ENCODE measurements at places on chromosomes 7 and 10.

GRCh38 chr7:30843741-30844482 lies 67.7 kb upstream of the AQP1 start:
- no peak for DNase-seq

DNA sequence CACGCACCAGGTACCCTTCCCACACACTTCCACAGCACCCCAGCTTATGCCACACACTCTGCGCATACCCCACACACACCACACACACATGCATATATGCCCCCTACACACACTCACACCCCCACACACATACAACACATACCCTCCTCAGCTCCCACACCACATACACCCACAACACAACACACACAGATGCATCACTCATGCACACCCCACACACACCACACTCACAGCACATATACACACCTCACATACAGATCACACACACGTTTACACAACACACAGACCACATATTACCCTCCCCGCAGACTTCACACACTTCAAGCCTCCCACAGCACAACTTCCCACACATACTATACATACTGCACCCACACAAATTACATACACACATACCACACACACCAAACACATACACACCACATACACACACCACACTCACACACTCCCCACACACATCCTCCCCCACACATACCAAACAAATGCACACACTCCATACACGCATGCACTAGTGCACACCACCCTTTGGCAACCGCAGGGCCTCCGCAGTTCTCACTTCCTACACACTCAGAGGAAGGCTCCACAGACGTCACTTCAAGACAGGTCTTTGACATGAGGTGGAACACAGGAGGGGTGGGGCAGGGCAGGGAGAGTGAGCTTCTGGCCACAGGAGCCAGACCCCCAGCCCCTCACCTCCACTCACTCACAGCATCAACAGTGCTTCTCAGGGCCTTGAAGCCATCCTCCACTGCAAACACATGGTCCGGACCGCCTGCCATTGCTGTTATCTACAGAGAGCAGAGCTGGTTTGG lies 18.5 kb upstream of the ANTXRL start:
- no peak for DNase-seq

- no peak for DNase-seq
These were observed 103.2 kb upstream of the TMEM106B start for GRCh38 chr7:12107841-12108254.

GRCh38 chr10:76902949-76903348 lies 734.7 kb downstream of the KCNMA1 start:
- no peak for DNase-seq

DNA sequence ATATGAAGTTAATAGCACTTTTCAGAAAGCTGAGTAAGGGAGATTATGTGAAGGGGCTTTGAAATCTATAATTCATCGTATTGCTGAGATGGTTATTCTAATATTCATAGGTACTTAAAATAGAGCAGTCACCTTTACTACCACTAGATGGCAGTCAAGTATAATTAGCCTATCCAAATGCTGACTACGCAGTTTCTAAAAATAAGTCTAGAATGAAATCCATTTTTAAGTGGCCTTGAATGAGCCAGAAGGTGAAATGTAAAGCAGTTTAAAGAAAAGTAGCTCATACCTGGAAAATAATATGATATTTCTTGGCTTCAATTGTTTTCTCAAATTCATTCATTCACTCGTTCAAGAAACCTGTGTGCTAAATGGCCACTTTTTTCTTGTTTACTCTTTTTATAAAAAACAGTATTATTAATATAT lies 1277.1 kb downstream of the GATA3 start:
- DNase-seq: no peak

GRCh38 chr10:48724127-48724526 lies 39.5 kb downstream of the WDFY4 start:
- DNase-seq: no peak

GRCh38 chr10:77844713-77845445 lies 81.7 kb downstream of the DLG5 start:
- DNase-seq: no peak

GRCh38 chr7:4214291-4215155 lies 467.6 kb upstream of the FOXK1 start:
- no peak for DNase-seq

DNA sequence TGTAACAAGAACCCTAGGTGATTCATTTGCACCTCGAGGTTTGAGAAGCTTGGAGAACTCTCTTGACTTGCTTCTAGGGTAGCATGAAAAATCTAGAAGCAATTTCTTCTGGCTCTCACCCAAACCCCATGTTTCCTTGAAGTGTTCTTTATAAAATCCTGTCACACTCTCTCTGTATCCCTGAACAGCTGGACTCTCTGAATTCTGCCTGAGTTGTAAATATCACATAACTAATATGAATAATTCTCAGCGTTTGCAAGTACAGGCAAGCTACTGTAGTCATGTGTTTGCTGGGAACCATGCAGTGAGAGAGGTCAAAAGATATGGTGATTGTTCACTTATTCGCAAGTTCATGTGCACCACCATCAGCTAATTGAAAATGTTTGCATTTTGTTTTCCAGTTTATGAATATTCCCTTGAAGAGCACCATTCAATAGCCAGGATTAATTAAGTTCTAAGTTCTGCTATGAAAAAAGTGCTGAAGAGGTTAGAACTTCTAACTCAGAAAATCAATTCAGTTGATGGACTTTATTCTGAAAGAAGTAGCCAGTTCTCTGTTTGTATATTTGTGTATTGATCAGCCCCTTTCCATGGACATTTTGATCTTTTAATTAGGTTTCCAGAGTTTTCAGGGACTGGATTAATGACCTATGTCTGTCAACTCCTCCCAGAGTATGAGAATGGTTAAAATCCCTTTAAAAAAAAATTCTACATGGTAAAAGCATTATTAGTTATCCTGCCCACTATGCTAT lies 243.0 kb downstream of the PLXDC2 start:
- no peak for DNase-seq

GRCh38 chr10:32940321-32941301 lies 17.4 kb downstream of the ITGB1 start:
- no peak for DNase-seq

GRCh38 chr7:128459394-128459878 lies 3.8 kb downstream of the HILPDA start:
- no peak for DNase-seq

DNA sequence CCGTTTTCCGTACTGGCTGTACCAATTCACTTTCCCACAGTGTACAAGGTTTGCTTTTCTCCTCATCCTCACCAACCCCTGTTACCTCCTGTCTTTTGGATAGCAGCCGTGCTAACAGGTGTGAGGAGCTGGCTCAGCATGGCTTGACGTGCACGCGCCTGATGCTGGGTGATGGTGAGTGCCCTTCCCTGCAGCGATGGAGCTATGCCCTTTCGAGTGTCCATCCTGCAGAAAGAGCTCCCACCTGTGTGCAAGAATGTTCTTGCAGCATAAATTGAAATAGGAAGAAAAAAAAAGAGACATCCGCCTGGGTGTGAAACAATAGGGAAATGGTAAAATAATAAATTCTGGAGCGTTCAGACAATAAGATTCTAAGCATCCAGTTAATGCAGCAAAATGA lies 9.5 kb upstream of the UBE3C start:
- no peak for DNase-seq

DNA sequence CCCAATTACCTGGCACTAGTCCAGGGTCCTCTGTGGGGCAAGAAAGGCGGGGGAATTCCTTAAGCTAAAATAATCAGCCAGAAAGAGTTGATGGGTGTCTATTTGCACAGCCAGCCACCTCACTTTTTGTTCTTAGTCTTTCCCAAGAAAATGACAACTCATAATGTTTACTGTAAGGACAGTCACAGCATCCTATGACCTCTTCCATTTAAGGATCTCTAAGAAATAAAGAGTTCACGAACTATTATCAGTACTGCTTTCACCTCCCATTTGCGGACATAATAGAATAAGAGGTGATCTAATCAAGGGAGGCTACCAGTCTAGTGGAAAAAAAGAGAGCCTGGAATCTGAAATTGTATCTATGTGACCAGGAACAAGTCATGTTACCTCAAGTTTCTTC lies 72.4 kb upstream of the LRRC17 start:
- DNase-seq: no peak

GRCh38 chr10:117746541-117747448 lies 204.2 kb downstream of the EMX2 start:
- no peak for DNase-seq

- no peak for DNase-seq
These were observed 7.8 kb downstream of the FBXW4 start for GRCh38 chr10:101687071-101687658.

DNA sequence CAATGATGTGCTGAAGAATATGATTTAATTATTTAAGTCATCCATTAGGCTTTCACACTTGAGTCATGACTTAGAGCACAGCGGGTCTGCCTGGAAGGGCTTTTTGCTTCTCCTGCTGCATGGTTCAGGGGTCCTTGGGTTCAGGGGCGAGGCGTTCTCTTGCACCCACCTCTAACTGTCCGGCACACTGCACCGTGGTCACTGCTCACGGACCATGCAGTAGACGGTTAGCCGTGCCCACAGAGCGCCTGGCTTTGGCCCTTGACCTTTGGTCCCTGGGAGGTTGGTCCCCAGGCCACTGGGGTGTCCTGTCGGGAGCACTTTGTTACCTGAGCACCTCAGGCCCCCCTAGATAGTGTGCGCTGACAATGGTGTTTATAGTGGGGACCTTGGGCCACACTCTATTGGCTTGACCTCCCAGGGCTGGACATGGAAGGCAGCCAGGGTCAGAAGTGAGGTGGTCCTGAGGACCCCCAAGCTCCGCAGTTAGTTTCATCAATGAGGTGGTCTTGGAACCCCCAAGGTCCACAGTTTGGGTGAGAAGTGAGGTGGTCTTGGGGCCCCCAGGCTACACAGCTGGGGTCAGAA lies 110.6 kb downstream of the ACTR3B start:
- no peak for DNase-seq

- no peak for DNase-seq
These were observed 56.7 kb downstream of the BTAF1 start for GRCh38 chr10:91980319-91980718.

DNA sequence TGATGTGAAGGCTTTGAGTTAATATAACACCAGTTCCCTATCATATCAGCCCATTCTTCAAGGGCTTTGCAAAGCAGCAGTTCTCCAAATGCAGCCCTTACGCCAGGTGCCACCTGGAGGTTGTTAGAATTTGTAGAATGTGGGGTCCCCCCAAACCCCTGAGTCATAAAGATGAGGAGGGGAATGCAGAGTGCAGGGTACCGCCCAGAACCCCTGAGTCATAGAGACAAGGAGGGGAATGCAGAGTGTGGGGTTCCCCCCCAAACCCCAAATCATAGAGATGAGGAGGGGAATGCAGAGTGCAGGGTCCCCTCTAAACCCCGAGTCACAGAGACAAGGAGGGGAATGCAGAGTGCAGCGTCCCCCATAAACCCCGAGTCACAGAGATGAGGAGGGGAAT lies 605.8 kb downstream of the PTPRN2 start:
- no peak for DNase-seq

- no peak for DNase-seq
These were observed 32.5 kb upstream of the DAGLB start for GRCh38 chr7:6480323-6480660.

DNA sequence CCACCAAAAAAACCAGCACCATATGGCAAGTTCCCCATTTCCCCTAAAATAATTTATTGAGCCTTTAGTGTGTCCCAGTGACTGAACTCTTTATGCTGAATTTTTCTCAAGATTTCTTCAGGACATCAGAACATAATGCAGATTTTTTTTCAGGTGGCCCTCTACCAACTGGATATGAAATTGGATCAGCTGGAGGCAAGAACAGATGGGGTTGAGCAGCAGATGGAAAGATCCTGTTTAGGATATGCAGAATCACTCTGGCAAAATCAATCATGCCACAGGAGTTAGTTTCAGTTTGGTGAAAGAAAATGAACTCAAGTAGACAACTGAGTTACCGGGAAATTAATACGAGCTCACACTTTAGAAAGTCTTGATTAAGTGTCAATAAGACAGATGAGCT lies 761.5 kb upstream of the C7orf33 start:
- no peak for DNase-seq

GRCh38 chr7:5404421-5404826 lies 19.2 kb downstream of the TNRC18 start:
- no peak for DNase-seq

GRCh38 chr7:137828456-137828855 lies 18.3 kb downstream of the DGKI start:
- DNase-seq: no peak

GRCh38 chr10:118259288-118259906 lies 82.7 kb downstream of the FAM204A start:
- DNase-seq: no peak

DNA sequence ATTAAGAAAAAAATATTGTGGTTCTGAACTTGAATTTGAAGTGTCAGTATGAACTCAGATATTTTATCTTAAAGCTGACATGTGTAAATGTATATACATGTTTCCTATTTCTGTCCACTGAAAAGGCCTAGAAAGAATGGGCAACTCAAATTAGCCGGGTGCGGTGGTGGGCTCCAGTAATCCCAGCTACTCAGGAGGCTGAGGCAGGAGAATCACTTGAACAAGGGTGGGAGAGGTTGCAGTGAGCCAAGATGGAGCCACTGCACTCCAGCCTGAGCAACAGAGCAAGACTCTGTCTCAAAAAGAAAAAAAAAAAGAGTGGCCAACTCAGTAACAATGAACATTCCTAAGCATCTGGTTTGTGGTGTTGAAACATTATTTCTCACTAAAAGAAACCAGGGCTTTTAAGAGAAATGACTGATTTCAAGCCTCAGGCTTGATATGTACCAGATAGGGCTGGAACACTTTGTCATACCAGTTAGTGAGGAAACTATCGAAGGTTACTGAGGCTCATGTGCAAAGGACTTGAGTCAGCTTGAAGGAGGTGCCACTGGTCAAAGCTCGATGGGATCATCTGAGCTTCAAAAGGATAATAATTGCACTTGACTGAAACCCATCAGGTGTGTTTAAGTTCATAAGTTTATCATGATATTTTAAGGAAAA lies 40.5 kb downstream of the AOAH start:
- DNase-seq: no peak

GRCh38 chr10:23096802-23097549 lies 1.6 kb downstream of the MSRB2 start:
- peak; percentile 40 for DNase-seq

DNA sequence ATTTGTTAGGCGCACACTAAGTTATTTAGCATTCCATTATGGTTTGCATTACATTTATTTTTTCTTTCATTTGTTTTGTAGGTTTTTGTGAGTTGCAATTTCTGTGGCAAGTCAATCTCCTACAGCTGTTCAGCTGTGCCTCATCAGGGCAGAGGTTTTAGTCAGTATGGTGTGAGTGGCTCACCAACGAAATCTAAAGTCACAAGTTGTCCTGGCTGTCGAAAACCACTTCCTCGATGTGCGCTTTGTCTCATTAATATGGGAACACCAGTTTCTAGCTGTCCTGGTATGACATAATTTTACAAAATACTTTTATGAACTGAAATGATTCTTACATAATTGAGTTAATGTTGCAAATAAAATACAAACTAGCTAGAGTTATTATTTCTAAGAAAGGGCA lies 29.5 kb downstream of the MIOS start:
- no peak for DNase-seq

GRCh38 chr10:52514481-52514880 lies 200.4 kb downstream of the DKK1 start:
- no peak for DNase-seq

Data from DMS79 (cell line).